HFFc6 (cell line): ENCODE measurements at places on chromosomes 13 and 19.

- no peak for DNase-seq
Observed at GRCh38 chr19:3100331-3100730, 6.2 kb downstream of the GNA11 start.

DNA sequence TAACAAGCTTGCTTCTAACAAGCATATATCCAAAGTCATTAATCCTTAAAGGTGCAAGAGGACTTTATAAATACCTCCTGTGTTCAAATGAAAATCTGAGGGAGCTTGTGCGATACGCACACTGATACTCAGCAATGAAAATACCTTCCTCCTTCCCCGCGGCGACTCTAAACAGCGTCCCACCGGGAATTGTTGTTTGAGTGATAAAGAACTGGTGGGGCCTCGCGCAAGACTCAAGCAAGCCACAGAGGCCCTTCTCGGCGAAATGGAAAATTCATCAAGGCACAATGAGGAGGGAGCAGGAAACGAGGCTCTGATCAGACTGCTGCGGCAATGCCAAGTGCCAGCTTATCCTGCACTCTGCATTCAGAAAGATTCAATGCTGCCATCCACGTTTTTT is 126.7 kb downstream of the ABCC4 start:
- DNase-seq = no peak

GRCh38 chr13:51620165-51620983 is 36.1 kb downstream of the WDFY2 start:
- no peak for DNase-seq

DNA sequence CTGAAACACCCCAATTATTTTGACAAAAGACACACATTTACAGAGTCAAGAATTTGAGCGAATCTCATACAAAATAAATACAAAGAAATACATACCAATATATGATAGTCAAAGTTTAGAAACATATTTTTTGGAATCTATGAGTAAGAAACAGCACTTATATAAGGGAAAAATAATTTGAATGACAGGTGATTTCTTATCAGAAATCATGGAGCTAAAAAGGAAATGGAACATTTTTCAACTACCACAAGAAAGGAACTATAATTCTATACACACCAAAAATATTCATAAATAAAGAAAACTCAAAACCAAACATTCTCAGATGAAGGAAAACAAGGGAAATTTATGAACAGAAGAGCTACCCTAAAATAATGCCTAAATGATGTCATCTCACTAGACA is 1226.6 kb downstream of the PCDH9 start:
- no peak for DNase-seq

GRCh38 chr19:8069096-8069973 is 16.8 kb downstream of the CCL25 start:
- DNase-seq = no peak

DNA sequence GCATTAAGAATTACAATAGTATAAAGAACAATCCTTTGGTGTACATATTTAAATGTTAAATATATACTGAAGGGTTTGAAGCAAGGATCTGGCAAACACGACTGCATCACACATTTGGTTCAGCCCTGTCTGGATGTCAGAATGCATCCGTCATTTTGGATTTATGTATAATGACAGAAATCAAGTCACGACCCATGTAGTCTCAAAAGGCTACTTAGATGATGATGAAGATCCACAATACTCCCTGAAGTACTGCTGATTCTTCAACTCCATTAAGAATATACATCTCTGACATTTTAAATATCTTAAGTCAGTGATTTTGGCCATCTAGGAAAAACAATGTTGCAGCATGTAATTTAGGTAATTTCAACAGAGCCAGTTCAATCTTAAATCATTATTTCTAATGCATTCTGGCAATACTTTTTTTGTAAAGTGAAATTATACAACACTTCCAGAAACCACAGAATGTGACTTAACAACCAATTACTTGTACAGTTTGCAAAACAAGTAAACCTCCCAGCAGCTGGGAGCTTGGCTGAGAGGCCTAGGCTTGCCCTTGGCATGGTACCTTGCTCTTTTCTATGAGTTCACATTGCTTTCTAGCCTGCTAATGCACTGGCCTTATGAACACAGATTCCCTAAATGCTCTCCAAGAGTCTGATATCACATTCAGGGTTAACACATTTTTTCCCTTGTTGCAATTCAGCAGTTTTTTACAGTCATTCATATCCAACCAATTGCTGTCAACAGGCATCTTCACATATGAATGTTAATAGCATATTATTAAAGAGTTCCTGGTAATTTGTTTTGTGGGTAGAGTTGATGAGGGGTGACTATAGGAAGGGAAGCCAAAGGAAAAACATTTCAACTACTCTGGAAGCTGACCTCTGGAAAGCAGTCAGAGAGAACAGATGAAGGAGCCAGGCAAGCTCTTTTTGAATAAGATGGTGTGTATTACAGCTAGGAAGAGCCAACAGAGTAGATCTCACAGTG is 175.2 kb downstream of the ENOX1 start:
- no peak for DNase-seq

DNA sequence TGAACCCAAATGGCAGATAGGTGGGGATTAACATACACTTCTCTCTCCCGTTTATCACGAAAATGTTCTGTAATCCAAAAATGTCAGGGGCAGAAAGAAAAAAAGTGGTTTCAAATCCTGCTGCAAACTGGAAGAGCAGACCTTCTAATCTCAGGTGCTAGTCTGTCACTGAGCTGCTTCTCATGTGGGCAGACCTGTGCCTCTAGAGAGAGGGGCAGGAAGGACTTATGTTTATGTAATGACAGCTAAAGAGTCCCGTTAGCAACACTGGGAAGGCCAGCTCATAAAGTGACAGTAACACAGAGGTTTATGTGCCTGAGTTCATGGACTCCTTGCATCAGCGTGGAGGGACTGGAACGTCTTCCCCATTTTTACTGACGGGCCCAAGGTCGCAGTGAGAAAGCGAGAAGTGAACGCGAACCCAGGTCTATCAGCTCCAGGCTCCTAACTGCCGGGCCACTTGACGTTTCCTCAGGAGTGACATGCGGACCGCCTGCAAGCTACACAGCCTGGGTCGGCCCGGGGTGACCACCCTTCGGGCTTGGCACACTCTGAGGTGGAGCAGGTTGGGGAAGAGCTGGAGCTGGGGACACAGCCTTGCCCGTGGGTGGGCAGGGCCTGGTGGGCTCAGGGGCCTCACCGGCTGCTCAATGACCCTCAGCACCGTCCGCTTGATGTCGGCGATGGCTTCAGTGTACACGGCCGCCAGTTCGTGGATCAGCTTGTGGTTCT is 9.6 kb upstream of the RSPH6A start:
- DNase-seq = no peak

GRCh38 chr13:78680115-78680561 is 21.2 kb upstream of the OBI1 start:
- DNase-seq = no peak

- no peak for DNase-seq
Observed at GRCh38 chr19:38012944-38013343, 105.9 kb downstream of the SIPA1L3 start.

DNA sequence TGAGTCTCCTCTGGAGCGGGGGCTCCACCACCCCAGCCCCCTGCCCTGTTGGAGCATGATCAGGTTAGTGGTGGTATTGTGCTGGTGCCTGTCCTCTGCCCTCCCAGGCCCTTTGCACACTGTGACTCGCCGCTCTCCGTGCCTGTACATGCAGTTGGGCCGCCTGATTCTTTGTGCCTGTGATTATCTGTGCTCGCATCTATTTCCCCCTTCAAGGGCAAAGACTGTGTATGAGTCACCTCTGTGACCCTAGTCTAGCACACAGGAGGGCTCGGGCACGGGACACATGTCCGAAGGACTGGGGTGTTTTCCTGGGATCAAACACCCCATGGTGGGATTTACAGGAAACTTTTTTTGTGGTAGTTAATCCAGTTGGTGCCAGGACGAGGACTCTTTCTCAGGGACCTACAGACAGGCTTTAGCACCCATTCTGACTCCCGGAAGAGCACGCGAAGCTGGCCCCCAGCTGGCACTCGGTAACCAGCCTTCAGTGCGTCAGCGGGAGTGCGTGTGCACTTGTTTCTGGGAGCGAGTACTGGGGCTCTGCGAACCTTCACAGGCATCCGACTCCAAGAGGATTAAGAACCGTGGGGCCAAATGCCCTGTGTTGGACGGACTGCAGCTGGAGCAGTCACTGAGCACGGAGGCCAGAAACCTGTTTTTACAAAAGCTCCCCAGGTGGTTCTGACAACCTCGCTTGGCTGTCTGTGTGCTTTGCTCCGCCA is 6.7 kb downstream of the PPP1R37 start:
- DNase-seq = no peak

DNA sequence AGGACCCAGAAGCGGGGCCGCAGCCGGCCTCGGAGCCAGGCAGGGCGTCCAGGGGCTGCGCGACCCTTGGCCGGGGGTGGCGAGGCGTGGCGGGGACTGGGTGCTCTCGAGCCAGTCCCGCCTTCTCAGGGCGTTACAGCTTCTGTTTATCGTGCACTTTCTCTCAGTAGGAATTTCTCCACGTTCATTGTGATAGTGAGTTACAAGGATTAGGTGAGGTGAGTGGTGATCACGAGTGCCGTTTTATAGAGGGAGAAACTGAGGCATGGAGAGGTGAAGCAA is 600 bp downstream of the AP1M1 start:
- no peak for DNase-seq

- no peak for DNase-seq
Observed at GRCh38 chr13:31476753-31477152, 262.6 kb upstream of the RXFP2 start.

DNA sequence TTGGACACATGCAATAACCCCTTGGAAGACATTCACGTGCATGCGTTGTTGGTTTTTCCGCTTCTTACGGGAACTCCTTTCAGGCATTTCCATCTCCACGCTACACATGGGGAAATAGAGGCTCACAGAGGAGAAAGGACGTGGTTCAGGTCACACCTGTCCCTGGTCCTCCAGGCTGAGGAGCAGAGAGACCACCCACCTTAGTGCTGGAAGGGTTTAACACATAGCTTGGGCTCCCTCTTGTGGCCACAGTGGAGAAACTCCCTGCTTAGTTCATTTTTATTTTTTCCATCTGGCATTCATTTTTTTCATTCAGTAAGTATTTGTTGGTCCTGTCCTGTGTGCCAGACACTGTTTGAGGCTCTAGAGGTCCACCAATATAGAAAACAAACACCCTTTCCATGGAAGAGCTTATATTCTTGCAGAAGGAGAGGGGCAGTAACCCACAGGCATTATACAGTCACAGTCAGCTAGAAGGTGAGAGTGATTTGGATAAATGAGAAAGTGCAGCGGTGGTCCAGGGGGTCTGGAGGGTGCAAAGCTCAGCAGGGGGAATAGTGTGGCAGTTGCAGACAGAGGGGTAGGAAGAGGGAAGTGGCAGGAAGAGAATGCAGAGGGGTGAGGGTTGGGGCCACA is 24.2 kb upstream of the TTYH1 start:
- DNase-seq = peak; percentile 26

DNA sequence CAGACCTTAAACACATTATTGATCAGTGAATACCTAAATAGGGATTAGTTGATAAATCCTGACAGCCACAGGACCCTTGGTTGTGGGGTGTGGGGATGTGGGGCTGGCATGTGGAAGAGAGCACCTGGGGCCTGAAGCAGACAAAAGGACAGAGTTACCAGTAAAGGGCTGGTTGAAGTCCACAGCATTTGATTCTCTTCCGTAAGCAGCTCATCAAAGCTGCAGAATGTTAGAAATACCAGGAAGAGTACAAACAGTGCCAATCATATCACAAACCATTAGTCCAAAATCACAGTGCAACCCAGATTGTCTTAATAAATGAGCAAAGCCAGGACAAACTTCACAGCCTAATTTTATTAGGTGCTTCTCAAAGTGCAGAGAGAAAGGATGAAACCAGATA is 92.5 kb upstream of the KL start:
- no peak for DNase-seq

GRCh38 chr13:33307843-33308242 is 22.3 kb upstream of the STARD13 start:
- DNase-seq = no peak

- DNase-seq = no peak
Observed at GRCh38 chr19:10416083-10416379, 4.3 kb upstream of the PDE4A start.

DNA sequence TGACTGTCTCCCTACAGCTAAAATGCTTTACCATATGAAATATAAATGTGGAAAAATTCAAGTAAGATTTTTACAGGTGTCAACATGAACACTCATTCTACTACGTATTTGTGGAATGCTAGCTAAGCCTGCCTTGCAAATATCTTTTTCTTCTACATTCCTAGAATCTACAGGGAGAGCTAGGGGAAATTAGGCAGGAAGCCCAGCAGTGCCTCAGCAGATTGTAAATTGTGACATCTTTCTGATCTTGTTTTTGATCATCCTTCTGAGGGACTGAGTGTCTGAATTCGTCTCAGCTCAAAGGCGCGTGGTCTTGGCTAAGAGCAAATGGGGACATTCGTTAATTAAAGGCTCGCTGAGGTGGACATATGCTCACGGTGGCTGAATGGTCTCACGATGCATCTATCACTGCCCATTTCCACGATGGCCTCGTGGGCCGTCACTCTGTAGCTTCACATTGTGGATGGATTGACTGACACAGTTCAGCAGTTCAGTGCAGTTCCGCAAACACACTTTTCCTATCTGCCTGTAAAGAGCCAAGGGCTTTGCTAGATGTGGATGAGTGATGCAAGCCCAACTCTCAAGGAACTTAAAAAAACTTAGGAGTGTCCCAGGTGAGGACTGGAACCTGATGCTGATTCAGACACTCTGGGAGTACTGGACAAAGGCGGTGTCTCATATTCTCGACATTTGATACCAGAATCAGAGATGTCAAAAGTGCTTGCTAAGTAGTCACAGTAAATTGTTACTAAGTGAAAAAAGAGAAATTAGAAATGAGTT is 562.5 kb downstream of the EFNB2 start:
- no peak for DNase-seq

GRCh38 chr13:113499936-113500335 is 9.4 kb upstream of the DCUN1D2 start:
- DNase-seq = peak; percentile 83

- peak; percentile 28 for DNase-seq
Observed at GRCh38 chr13:97276862-97277269, 54.7 kb downstream of the MBNL2 start.

- DNase-seq = peak; percentile 72
Observed at GRCh38 chr19:36141039-36141927, 1.4 kb downstream of the CAPNS1 start.

GRCh38 chr13:36428086-36428485 is 4.2 kb upstream of the CCNA1 start:
- DNase-seq = no peak
